ENCODE measurements at places on chromosomes 6 and 20.

DNA sequence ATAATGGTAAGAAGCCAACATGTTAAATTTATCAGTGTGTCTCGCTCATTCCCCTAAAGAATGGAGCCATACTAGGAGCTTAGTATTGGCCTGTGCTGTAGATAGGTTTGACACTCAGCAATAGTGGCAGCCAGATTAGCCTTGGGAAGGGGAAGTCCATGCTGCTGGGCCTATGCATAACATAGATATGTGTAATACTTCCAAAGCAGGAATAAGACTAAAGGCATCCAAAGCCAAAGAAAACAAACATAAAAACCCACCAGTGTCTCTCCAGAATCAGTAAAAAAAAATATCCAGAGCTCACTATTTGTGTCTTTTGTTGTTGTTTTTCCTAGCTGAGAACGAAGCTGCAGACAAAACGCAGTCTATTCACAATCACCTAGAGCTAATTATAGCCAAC lies 104.2 kb upstream of the STXBP5 start:
- H3K4me1 ChIP-seq = no peaks in the 10 kb centered on the region
- H3K4me3 ChIP-seq = no peak overlapping the region
- no peaks in the 10 kb centered on the region for H3K27me3 ChIP-seq
- DNase-seq = no peak

GRCh38 chr20:48730977-48731376 lies 96.8 kb downstream of the PREX1 start:
- no peak overlapping the region for H3K4me3 ChIP-seq
- H3K27me3 ChIP-seq = no peaks in the 10 kb centered on the region
- no peak for DNase-seq

DNA sequence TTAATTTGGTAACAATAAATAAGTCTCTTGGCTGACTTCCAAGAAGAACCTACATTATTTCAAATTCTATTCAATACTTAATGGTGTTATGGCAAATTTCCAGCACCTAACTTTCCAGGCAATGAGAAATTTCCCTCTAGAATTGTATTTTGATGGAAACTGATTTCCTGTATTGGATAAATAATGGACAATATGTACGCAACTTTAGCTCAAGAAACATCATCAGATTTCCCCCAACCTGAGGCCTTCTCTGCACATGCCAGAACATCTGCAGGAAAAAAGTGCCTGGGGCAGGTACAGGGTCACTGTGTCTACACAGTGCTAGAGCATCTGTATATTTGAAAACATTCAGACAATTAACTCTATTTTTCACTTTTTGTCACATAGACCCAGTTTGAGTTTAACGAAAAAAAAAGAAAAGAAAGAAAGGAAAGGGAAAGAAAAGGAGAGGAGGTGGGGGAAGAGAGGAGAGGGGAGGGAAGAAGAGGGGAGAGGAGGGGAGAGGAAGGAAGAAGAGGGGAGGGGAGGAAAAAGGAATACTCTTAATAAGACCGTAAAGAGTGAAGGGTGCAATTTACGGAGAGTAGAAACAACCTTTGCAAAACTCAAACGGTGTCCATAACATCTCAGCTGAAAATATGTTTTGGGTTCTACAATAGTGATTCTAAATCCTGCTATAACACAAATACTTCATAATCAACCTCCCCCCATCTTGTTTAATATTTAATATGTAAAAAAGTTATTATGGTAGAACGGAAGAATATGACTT lies 130.0 kb downstream of the TSHZ2 start:
- no peak overlapping the region for H3K27ac ChIP-seq
- DNase-seq = no peak
- H3K4me3 ChIP-seq = no peak overlapping the region

DNA sequence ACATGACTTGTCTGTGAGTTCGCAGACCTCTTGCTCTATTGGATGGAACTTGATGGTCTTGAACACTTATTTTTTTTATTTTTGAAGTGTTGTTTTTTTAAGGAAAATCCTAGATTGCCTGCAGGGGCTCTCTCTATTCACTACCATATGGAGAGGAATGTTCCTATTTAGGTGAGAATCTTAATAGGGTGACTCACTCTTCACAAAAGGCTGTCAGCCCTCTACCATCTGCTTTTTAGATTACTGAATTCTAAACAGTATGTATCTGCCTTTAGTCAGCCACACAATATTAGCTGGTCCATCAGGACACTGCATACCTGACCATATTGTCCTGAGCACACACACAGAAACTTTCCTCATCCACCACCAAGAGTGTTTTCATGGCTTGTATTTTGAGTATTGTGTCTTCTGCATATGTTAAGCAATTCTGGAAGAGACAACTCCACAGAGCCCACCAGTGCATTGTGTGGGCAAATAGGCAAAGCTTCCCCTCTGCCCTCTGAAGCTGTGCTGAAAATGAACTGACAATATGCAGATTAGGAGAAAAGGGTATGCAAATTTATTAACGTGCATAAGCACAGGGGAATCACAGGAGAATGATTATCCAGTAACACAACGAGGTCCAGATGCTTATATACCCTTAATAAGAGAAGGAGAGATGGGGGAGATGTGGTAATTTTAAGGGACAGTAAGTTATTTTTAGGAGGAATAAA lies 6.6 kb upstream of the BTBD9 start:
- H3K4me1 ChIP-seq = peaks cover 6% of the 10 kb centered on the region
- H3K36me3 ChIP-seq = no peaks in the 10 kb centered on the region
- H3K4me3 ChIP-seq = no peak overlapping the region
- H3K27me3 ChIP-seq = no peaks in the 10 kb centered on the region
- no peak overlapping the region for H3K27ac ChIP-seq

DNA sequence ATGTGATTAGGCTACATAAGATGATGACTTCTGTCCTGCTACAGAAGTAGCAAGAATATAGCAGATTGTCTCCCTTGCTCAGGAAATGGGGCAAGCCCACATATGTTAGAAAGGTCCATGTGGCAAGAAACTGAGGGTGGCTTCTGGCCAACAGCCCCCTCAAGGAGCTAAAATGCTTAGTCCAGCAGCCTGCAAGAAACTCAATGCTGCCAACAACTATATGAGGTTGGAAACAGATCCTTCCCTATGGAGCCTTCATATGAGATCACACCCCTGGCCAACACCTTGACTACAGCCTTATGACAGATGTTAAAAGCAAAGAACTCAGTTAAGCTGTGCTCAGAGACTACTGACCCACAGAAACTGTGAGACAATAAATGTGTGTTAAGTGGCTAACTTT lies 22.1 kb downstream of the PTPRT start:
- H3K4me1 ChIP-seq = no peaks in the 10 kb centered on the region
- DNase-seq = no peak
- no peaks in the 10 kb centered on the region for H3K36me3 ChIP-seq
- H3K4me3 ChIP-seq = no peak overlapping the region

DNA sequence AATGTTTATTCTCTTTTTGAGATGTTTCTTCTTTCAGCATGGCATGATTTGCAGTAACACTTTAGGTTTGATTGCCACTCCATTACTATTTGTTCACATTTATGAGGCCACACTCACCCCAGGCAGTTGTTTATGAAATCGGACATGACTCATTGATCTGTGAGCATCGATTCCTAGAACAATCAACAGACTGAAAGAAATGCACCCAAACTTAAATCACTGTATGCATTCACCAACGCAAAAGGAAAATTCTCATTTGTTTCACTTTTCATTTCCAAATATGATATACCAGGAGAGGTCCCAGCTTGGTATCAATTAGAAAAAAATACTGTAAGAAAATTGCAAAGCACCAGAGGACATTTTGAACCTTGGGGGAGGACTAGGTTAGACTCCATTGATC lies 5.4 kb upstream of the GJA10 start:
- no peak overlapping the region for H3K27ac ChIP-seq
- no peak overlapping the region for H3K4me3 ChIP-seq
- peaks cover 47% of the 10 kb centered on the region for H3K27me3 ChIP-seq

DNA sequence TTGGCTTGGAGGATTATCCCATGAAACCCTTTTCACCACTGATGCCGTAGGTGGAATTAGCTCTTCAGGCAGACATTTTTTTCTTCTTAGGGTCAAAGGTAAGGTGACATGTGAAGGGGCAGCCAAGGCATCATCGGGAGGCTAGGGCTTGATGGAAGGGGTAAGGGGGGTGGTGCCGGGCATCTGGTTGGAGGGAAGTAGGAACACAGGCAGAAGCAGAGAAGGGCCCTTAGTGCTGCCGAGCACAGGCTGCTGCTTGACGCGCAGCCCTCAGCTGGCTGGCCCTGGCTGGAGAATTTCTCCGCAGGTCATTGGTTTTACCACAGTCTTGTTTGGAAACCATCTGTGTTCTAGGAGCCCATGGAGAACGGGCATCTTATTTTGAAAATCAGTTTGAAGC lies 54.7 kb downstream of the TRAF3IP2 start:
- DNase-seq = no peak
- H3K27me3 ChIP-seq = no peaks in the 10 kb centered on the region
- no peaks in the 10 kb centered on the region for H3K36me3 ChIP-seq
- no peak overlapping the region for H3K4me3 ChIP-seq
- H3K4me1 ChIP-seq = peaks cover 30% of the 10 kb centered on the region

DNA sequence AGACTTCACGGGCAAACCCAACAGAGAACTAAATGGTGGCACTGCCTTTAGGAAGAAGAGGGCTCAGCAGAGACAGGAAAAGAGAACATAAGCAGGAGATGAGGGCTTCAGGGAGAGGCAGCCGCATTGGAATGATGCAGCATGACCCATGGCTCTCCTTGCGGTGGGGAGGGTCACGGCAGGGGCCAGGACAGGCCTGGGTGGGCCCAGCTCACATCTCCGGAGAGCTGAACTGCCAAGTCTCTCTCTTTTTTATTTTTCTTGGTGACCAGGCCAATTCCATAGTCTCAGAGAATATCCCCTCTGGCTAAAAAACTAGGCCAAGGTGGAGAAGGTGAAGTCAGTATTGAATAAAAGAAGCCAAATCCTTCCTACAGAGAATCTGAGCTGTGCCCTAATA lies 77.5 kb upstream of the TRAF3IP2 start:
- peaks cover 41% of the 10 kb centered on the region for H3K4me1 ChIP-seq
- peak overlapping the region; percentile 70 for H3K27ac ChIP-seq
- no peaks in the 10 kb centered on the region for H3K27me3 ChIP-seq
- no peak for DNase-seq
- H3K4me3 ChIP-seq = no peak overlapping the region
- peaks cover under 1% of the 10 kb centered on the region for H3K36me3 ChIP-seq

GRCh38 chr20:10609276-10609675 lies 64.5 kb downstream of the JAG1 start:
- H3K4me1 ChIP-seq = peaks cover 10% of the 10 kb centered on the region
- peak overlapping the region; percentile 74 for H3K27ac ChIP-seq
- no peaks in the 10 kb centered on the region for H3K36me3 ChIP-seq
- no peak for DNase-seq

- peaks cover 28% of the 10 kb centered on the region for H3K36me3 ChIP-seq
- H3K4me1 ChIP-seq = no peaks in the 10 kb centered on the region
- DNase-seq = no peak
- H3K27ac ChIP-seq = no peak overlapping the region
- H3K27me3 ChIP-seq = no peaks in the 10 kb centered on the region
- no peak overlapping the region for H3K4me3 ChIP-seq
Measured at GRCh38 chr20:37837924-37838323, 65.0 kb upstream of the VSTM2L start.

GRCh38 chr6:46234156-46234556 lies 63.4 kb upstream of the ENPP5 start:
- no peaks in the 10 kb centered on the region for H3K27me3 ChIP-seq
- H3K4me1 ChIP-seq = no peaks in the 10 kb centered on the region
- H3K36me3 ChIP-seq = no peaks in the 10 kb centered on the region
- H3K27ac ChIP-seq = no peak overlapping the region
- DNase-seq = no peak
- no peak overlapping the region for H3K4me3 ChIP-seq

Measured in upper lobe of right lung (tissue), 1 donor.